ENCODE measurements at places on chromosomes 11 and 22.

DNA sequence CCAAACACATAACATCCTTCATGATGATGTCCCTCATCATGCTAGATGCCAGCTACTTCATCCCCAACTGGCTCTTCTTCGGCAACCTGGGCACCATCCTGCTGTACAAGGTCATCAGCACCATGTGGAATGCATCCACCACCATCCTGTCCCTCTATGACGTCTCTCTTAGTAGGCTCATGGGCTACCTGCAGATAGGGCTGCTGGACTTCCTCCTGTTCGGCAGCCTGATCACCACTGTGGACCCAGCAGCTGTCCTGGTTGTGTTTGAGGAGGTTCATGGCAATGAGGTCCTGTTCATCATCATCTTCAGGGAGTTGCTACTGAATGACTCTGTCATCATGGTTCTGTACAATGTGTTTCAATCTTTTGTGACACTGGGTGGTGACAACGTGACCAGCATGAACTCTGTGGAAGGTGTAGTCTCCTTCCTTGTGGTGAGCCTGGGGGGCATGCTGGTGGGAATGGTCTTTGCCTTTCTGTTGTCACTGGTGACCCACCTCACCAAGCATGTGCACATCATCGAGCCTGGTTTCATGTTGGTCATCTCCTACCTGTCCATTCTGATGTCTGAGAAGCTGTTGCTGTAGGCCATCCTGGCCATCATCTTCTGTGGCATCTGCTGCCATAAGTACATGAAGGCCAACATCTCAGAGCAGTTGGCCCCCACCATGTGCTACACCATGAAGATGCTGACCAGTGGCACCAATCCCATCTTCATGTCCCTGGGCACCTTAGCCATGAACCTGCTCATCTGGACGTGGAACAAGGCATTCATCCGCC is 120.7 kb upstream of the SERPIND1 start:
- no peak overlapping the region for H3K4me3 ChIP-seq
- no peak overlapping the region for H3K27ac ChIP-seq
- H3K36me3 ChIP-seq = no peaks in the 10 kb centered on the region

DNA sequence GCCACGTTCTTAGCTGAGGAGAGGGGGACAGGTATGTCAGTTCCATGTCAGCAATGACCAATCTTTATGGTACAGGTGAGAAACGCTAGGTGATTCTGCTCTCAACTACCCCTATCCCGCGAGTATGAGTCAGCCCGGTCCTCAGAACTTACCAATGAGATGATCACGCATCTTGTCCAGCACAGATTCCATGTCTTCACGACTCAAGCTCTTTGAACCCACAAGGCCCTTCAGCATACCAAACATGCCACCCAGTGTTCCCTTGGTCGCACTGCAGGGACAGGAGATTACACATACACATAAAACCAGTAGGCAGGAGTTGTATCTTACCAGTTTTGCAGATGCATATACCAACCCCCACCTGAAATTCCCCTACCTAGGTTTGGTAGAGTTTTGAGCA is 2.9 kb downstream of the SRPRA start:
- H3K4me1 ChIP-seq = peaks cover 35% of the 10 kb centered on the region
- no peak overlapping the region for H3K27ac ChIP-seq
- no peak overlapping the region for H3K4me3 ChIP-seq
- peaks cover 36% of the 10 kb centered on the region for H3K36me3 ChIP-seq
- DNase-seq = no peak

DNA sequence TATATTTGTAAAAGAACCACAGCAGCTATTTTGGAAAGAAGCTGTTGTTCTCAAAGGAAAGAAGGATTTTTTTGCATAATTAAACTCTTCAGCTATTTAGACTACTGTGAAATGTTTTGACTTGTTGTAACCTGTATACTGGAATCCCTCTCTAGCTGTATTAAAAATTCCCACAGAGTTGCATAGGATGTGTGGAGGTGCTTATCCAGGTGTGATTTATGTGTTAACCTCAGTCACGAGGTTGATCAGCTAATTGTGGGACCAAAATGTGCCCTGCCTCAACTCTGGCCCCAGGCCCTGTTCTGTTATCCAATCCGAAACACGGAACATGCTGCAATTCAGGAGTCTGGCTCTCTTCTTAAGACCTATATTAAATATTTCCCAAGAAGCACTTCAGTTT is 70.1 kb downstream of the LIF start:
- no peaks in the 10 kb centered on the region for H3K4me1 ChIP-seq
- H3K27me3 ChIP-seq = no peaks in the 10 kb centered on the region
- H3K27ac ChIP-seq = no peak overlapping the region

DNA sequence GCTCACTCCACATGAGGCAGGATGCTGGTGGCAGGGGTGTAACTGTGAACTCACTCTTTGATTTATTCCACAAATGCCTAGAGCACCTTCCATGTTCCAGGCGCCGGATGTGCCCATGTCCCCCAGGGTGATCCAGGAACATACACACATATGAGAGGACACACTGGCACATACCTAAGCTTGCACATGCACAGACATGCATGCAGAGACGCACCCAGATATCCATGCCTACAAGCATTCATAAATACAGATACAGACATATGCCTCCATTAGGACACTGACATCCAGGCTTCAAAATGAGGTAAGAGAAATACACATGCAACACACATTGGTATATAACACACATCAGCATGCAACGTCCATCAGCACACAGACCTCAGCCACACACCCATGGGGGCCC is 4.5 kb downstream of the OSM start:
- no peaks in the 10 kb centered on the region for H3K27me3 ChIP-seq
- no peak overlapping the region for H3K27ac ChIP-seq
- H3K4me1 ChIP-seq = peaks cover 6% of the 10 kb centered on the region
- DNase-seq = no peak

DNA sequence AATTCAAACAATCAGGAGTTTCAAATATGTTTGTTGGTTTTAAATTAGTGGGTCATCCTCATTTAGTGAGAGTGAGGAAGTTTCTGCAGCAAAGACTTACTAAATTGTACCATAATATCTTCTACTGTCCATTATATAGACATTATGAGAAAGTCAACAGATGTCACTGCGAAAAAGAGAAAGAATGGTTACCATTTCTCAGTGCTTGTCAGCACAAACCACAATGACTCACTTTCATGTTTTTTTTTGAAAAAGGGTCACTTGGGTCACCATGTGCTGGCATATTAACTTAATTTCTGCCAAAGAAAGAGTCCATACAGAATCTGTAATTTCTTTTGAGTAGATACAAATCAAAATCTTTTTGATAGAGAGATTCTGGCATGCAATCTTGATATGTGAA is 924.6 kb upstream of the FAT3 start:
- no peaks in the 10 kb centered on the region for H3K27me3 ChIP-seq
- no peak overlapping the region for H3K4me3 ChIP-seq
- no peak overlapping the region for H3K27ac ChIP-seq
- peaks cover 24% of the 10 kb centered on the region for H3K4me1 ChIP-seq

DNA sequence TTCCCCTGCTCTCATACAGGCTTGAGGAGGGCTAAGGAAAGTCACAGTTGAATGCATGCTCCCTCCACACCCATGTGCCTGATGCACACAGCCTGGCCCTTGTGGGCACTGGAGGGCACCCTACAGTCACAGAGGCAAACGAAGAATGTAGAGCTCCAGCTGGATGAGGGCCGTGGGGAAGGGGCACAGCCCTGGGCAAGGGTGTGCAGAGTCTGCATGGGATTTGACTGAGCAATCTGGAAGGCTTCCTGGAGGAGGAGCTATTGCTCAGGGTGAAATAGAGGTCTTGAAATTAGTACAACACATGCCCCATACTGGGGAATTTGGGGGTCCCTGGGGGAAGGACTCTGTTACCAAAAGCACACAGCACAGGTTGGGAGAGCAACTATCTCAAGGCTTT is 64.0 kb downstream of the KCNQ1 start:
- H3K4me1 ChIP-seq = no peaks in the 10 kb centered on the region
- no peaks in the 10 kb centered on the region for H3K36me3 ChIP-seq
- no peak overlapping the region for H3K27ac ChIP-seq
- no peak overlapping the region for H3K4me3 ChIP-seq

DNA sequence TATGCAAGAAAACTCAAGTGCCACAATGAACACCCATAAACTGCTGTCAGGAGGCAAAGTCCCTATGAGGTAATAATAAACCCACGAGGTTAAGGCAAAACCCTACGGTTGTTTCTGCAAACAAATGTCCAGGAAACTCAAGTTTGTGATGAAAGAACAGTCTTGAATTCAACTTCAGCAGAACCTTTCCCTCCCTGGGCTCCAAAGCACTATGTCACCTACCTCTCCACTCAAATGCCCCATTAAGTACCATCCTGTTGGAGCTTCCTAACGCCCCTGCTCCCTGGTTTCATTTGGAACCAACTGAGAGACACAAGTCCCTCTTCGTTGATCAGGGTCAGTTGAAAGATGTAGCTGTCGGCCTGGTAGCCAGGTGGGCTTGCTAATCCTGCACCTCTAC is 2.6 kb upstream of the C11orf91 start:
- H3K27me3 ChIP-seq = no peaks in the 10 kb centered on the region
- no peak overlapping the region for H3K4me3 ChIP-seq
- DNase-seq = no peak
- H3K36me3 ChIP-seq = no peaks in the 10 kb centered on the region

- no peak overlapping the region for H3K4me3 ChIP-seq
- no peaks in the 10 kb centered on the region for H3K27me3 ChIP-seq
- H3K27ac ChIP-seq = no peak overlapping the region
- DNase-seq = no peak
These were observed 328.3 kb downstream of the FAT3 start for GRCh38 chr11:92552942-92553341.

DNA sequence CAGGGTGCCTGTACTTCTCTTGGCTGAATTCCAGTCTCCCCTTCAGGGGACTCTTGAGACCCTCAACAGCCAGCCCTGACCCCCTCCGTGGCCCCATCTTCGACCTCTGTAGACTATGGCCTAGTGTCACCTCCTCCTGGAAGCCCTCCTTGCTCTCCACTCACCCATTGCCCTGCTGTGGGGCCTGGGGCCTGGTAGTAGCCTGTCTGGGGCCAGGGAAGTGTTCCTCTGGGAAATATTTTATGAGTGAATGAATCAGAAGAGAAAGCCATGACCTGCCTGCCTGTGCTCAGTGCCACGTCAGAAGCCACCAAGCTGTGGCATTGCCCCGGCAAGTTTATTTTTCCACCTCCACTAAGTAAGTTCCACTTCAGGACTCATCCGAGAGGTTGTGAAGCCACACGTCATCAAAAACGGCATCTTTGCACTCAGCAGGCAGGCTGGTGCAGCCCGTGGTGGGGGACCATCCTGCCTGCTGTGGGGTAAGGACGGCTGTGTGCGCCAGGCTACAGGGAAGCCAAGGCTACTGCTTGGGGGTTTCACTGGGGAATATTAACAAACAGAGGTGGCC is 59.6 kb upstream of the PPARA start:
- H3K4me1 ChIP-seq = peaks cover 50% of the 10 kb centered on the region
- peak overlapping the region; percentile 76 for H3K27ac ChIP-seq
- DNase-seq = no peak
- H3K27me3 ChIP-seq = no peaks in the 10 kb centered on the region

- peaks cover 9% of the 10 kb centered on the region for H3K27me3 ChIP-seq
- H3K4me3 ChIP-seq = no peak overlapping the region
- H3K27ac ChIP-seq = no peak overlapping the region
- peaks cover 1% of the 10 kb centered on the region for H3K36me3 ChIP-seq
- H3K4me1 ChIP-seq = peaks cover 2% of the 10 kb centered on the region
These were observed 8.2 kb upstream of the SEC14L3 start for GRCh38 chr22:30479981-30480380.

DNA sequence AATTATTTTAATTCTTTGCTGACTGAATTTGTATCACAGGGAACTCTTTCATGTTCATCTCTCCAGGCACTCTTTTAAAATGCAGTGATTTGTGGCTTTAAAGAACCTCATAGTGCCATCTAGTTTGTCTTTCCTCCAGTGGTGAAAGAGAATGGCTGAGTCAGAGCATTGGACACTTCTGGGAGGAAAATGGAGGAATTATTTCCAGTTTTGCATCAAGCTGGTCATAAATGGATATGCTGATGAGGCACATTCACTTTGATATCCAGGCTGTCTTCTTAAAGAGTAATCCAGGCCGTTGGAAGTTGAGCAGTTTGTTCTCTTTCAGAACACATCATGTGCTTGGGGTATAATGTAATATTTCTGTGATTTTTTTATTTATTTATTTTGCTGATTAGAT is 273.7 kb downstream of the DDX10 start:
- DNase-seq = no peak
- peaks cover 21% of the 10 kb centered on the region for H3K36me3 ChIP-seq
- H3K27me3 ChIP-seq = no peaks in the 10 kb centered on the region
- H3K4me1 ChIP-seq = no peaks in the 10 kb centered on the region

All from chondrocyte (in vitro differentiated cells).